Glomerular endothelial cell (primary cell): ENCODE measurements at places on chromosomes 3 and 15. TPM values are rescaled to one million over a fixed set of nuclear protein-coding genes. Genes with fewer than 3 reads are reported as not detected.

The C2CD4A gene
- 0.05 and 1.1 TPM in 2 replicates for total RNA-seq

The NR1D2 gene
- 13.0 and 18.8 TPM in 2 replicates for total RNA-seq

The SCN11A gene
- 0.15 and 0.23 TPM in 2 replicates for total RNA-seq

The CKMT1A gene
- total RNA-seq: not detected in 2 replicates

The MESD gene
- 20.7 and 21.0 TPM in 2 replicates for total RNA-seq

The CPN2 gene
- total RNA-seq: not detected in 2 replicates

The METTL6 gene
- total RNA-seq: 13.7 and 19.6 TPM in 2 replicates

The CFAP91 gene
- total RNA-seq: 0.10 and 0.70 TPM in 2 replicates

The SLC24A1 gene
- 5.3 and 7.6 TPM in 2 replicates for total RNA-seq

The SELENOT gene
- total RNA-seq: 130 and 133 TPM in 2 replicates

The ZNF774 gene
- 1.3 and 1.6 TPM in 2 replicates for total RNA-seq

The PODXL2 gene
- total RNA-seq: 20.5 and 21.5 TPM in 2 replicates

The TFDP2 gene
- total RNA-seq: 14.7 and 16.1 TPM in 2 replicates

The CELSR3 gene
- total RNA-seq: 1.1 and 2.2 TPM in 2 replicates

The IGSF11 gene
- 0.44 TPM in 1 of 2 replicates, not detected in the other for total RNA-seq

The KAT2B gene
- total RNA-seq: 9.5 and 15.1 TPM in 2 replicates

The CLDN18 gene
- not detected in 2 replicates for total RNA-seq

The ITIH1 gene
- not detected in 2 replicates for total RNA-seq

The LDHAL6B gene
- total RNA-seq: not detected in 2 replicates

The FGF7 gene
- total RNA-seq: 0.64 TPM in 1 of 2 replicates, not detected in the other

The ADGRG7 gene
- total RNA-seq: not detected in 2 replicates

The ARPIN gene
- total RNA-seq: 13.4 and 14.8 TPM in 2 replicates

The TJP1 gene
- 99.0 and 142 TPM in 2 replicates for total RNA-seq

The ULK4 gene
- total RNA-seq: 6.7 and 11.7 TPM in 2 replicates

The PLCB2 gene
- 3.0 and 5.1 TPM in 2 replicates for total RNA-seq

The ABHD17C gene
- total RNA-seq: 4.5 and 7.3 TPM in 2 replicates

The AP4E1 gene
- total RNA-seq: 4.7 and 5.7 TPM in 2 replicates

The ZIC1 gene
- 0.06 TPM in 1 of 2 replicates, not detected in the other for total RNA-seq

The GNAT1 gene
- not detected in 2 replicates for total RNA-seq

The NUP210 gene
- 0.53 and 2.2 TPM in 2 replicates for total RNA-seq

The CPNE9 gene
- not detected in 2 replicates for total RNA-seq

The ONECUT1 gene
- not detected in 2 replicates for total RNA-seq

The GOLGA8F gene
- not detected in 2 replicates for total RNA-seq

The ADCY5 gene
- total RNA-seq: not detected in 2 replicates

The IQCH gene
- total RNA-seq: 1.1 and 1.5 TPM in 2 replicates

The AGBL1 gene
- total RNA-seq: not detected in 2 replicates

The GOLGA8S gene
- 0.05 and 0.06 TPM in 2 replicates for total RNA-seq
